Kidney epithelial cell (primary cell): ENCODE measurements at places on chromosomes 3 and 15. TPM values are rescaled to one million over a fixed set of nuclear protein-coding genes. Genes with fewer than 3 reads are reported as not detected.

Gene ITIH1
- total RNA-seq, result not detected in 2 replicates

Gene CPA3
- total RNA-seq, result not detected in 2 replicates

Gene C3orf52
- total RNA-seq, result 42.5 and 42.9 TPM in 2 replicates

Gene OPA1
- total RNA-seq, result 51.1 and 60.6 TPM in 2 replicates

Gene ATOSA
- 10.5 and 18.4 TPM in 2 replicates for total RNA-seq

Gene TPRG1
- 0.41 and 1.4 TPM in 2 replicates for total RNA-seq

Gene GAP43
- total RNA-seq, result 0.07 and 0.21 TPM in 2 replicates

Gene SLC27A2
- total RNA-seq, result 7.8 and 7.9 TPM in 2 replicates

Gene COL6A6
- not detected in 2 replicates for total RNA-seq

Gene FEZF2
- not detected in 2 replicates for total RNA-seq

Gene WDR72
- 0.38 and 0.62 TPM in 2 replicates for total RNA-seq

Gene EFL1
- total RNA-seq, result 21.3 and 21.8 TPM in 2 replicates

Gene FETUB
- not detected in 2 replicates for total RNA-seq

Gene HRG
- 0.13 and 0.14 TPM in 2 replicates for total RNA-seq

Gene AMT
- 4.9 and 6.6 TPM in 2 replicates for total RNA-seq

Gene SLC2A2
- not detected in 2 replicates for total RNA-seq

Gene MST1R
- 6.5 and 8.2 TPM in 2 replicates for total RNA-seq

Gene SERPINI2
- not detected in 2 replicates for total RNA-seq

Gene FHIT
- total RNA-seq, result 9.1 and 11.5 TPM in 2 replicates

Gene RYK
- total RNA-seq, result 57.2 and 57.6 TPM in 2 replicates

Gene SLC12A1
- not detected in 2 replicates for total RNA-seq

Gene SMCO1
- not detected in 2 replicates for total RNA-seq

Gene ST3GAL6
- total RNA-seq, result 1.2 and 2.1 TPM in 2 replicates

Gene APOD
- not detected in 2 replicates for total RNA-seq

Gene ALDH1A2
- total RNA-seq, result 23.8 and 29.7 TPM in 2 replicates
